Stimulated activated CD8-positive, alpha-beta memory T cell treated with anti-CD3 and anti-CD28 coated beads, Interleukin-15, amount 100 ng/mL, for 24 hours (primary cell): ENCODE measurements at places on chromosomes 6 and 20.

DNA sequence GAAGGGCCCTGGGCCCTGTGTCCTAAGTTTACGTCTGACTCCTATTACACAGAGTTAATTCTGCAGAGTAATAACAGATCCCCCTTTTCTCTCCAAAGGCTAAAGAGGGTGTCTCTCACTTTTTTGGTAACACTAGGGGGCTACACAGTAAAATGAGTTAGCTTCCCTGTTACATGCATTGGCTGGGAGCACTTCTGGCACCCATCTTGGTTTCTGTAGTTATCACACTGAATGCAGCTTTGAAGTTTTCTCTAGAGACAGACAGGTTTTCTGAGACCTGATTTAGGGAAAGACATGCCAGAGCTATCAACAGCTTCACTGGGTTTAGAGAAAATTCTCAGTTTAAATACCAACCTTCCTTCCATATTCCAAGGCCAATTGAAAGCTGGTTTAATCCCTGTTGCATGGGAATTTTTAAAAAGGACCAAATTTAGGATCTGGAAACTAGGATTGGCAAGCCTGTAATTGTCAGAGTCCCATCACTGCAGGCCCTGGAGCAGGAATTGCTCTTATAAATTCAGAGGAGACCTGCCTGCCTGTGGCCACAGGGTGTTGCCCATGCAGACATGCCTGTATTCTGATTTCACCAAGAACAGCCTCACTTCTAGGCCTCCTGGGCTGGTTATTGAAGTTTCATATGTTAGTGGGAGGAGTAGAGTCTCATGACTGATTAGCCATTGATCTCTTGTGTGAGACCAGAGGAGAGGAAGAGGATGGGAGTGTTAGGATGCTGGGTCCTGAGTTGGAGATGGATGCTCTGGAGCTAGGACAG, 29.4 kb downstream of the RNF8 start:
- DNase-seq = no peak

DNA sequence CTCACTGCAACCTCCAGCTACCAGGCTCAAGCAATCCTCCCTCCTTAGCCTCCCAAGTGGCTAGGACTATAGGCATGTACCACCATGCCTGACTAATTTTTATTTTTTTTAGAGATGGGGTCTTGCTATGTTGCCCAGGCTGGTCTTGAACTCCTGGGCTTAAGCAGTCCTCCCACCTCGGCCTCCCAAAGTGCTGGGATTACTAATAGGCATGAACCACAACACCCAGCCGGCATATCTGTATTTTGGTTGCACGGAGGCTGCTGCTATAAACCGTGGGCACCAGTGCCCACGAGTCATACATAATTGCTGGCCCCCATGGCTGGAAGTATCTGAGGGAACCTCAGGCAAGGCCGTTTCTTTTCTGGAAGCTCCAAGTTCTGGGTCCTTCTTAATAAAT, 18.3 kb upstream of the ADRM1 start:
- DNase-seq = no peak

DNA sequence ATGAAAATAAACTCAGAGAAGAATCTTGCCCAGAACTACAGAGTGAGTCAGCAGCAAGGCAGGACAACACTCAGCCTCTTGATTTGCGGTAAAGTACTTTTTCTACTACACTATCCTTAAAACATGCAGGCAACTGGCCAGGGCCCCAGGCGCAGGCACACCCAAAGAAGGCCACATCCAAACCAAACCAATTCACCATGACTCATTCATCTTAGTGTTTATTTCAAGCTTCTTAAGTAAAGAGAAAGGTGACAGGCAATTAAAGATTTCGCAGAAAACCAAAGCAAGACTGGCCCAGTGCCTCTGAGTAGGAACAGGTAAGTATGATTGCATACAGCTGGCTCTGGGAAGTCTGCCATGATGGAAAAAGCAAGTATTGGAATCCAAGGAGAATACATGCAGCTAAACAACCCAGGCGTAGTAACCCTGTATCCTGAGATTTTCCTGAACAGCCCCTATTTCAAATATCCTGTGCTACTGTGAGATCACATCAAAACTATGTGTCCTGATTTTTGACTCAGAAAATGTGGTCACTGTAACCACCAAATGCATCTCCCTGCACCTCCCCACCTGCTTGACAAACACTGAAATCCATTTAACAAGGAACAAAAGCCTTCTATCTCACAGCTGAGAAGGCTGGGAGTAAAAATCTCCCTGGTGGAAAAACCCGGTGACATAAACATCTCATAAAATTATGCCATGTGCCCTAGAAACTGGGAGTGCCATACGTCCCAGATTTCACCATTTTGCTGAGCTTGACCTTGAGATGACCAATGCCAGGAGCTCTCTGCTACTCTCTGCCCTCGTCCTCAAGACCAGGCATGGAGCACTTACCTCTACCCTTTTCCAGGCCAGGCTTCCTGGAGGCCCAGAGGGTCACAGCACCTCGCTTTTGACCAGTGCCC, 12.4 kb downstream of the WFDC3 start:
- DNase-seq = no peak

DNA sequence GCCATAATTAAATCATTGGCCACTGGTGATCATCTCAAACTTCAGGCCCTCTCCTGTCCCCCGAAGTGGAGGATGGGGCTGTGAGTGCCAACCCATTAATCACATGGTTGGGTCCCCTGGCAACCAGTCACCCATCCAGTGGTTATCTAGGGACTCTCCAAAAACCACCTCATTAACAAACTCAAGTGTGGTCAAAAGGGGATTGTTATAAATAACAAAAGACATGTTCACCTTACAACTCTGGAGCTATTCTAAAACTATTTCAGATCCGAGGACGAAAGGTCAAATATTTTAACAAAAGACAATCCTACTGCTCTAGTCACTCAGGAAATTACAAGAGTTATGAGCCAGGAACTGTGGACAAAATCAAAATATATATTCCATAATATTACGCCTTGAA, 95.5 kb upstream of the PRND start:
- no peak for DNase-seq

- DNase-seq = no peak
These were observed 9.2 kb downstream of the SCP2D1 start for GRCh38 chr20:18822832-18823231.

GRCh38 chr20:6381887-6382286, 259.1 kb upstream of the FERMT1 start:
- no peak for DNase-seq

- DNase-seq = no peak
These were observed at the start of gene TPMT for GRCh38 chr6:18154507-18155149. TPMT (minus strand) TSS chr6:18155077; CDS start chr6:18149127, 5,950 bp downstream.

- no peak for DNase-seq
These were observed 100.6 kb downstream of the DACT2 start for GRCh38 chr6:168218785-168219566.

- DNase-seq = no peak
These were observed 32.7 kb downstream of the KATNA1 start for GRCh38 chr6:149615805-149616204.

DNA sequence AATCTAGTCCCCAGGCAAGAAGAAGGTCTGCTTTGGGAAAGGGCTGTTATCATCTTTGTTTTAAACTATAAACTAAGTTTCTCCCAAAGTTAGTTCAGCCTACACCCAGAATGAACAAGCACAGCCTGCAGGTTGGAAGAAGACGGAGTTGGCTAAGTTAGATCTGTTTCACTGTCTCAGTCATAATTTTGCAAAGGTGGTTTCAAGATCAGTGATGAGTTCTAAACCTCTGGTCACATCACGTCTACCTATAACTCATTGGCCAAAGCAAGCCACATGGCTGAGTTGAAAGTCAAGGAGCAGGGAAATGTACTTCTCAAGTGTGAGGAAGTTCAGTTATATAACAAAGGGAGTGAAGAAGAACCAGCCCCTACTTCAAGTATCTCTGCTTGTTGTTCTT, 50.5 kb upstream of the ECI2 start:
- DNase-seq = no peak

DNA sequence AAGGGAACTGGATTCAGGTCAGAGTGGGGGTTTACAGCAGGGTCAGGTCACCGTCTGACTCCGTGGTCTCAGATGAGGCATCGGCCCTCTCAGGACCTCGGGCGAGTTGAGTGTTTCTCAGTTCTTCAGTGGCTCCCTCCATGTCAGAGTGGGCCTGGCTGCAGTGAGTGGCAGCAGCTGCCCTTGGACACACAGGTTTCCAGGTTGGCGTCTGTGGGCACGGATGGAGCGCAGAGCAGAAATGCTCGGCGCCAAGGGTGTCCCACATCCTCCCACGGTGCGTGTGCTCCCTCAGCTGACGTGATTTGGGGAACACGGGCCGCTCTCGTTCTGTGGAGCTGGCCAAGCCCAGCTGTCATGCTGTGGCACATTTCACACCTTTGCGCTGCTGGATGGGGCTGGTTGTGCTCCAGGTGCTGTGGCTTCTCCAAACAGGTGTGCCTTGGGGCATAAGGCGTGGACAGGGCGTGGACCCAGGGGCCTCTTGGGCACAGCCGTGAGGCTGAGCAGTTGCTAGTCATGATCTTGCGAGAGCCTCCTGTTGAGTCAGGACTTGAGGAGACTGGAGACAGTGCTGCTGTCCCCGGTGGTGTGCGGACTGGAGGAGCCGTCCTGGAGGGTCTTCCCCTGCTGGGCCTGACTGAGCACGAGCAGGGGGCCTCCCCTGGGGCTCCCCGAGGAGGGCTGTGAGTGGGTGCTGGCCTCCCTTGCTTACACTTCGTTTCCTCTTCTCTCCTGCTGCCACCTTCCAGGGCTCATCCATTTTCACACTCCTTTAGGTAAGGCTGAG, 9.5 kb upstream of the DNAJC5 start:
- DNase-seq = no peak

DNA sequence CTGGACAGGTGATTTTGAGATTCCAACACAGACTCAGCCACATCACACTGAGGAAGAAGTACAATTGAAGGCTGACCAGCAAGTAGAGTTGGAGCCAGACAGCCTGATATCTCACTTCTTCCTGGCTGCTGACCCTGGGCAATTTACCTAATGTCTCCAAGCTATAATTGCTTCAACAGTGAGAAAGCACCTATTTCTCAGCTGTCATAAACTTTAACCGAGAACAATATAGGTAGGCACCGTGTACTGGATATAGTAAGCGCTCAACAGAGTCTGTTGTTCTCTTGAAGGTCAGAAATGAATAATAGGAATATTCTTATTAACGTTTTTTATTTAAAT, 28.3 kb downstream of the STX7 start:
- DNase-seq = no peak

DNA sequence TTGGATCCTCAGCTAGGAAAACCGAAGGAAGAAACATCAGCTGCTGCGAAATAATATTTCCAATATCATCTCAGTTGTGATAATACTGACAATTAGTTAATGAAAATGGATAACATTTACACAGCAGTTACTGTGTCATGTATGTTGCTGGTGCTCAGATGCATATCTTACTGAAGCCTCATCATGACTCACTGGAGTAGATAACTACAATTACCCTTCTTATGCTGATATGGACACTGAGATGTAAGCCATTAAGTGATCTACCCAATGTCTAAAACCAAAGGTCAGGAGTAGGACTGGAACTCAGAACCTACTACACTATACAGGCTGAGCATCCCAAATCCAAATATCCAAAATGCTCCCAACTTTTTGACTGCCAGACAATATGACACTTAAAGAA, 54.7 kb upstream of the LYRM2 start:
- no peak for DNase-seq

DNA sequence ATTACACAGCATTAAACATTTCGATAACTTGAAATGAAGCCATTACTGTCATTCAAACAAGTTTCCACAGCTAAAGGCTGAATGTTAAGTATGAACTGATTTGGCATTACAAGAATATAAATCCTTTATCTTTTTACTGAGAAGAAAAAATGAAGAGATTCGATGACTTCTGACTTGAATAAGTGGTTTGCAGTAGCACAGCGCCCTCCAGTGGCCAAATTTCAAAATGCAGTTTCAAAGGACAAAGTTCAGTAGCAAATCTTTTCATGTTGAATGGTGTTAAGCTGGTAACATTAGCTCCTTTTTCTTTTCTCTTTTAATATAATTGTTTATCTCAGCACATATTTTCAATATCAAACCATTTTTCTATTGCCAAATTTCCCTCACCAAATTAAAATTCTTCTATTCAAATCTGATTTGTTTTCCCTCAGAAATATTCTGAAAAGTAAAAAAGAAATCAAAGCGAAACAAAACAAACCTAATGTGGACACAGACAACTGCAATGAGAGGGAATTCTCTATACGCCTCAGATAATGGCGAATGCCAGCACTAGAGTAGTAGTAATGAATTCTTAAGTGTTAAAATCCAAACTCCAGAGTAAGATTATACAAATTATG, 145.7 kb downstream of the BTBD9 start:
- peak; percentile 69 for DNase-seq

- no peak for DNase-seq
These were observed 750.0 kb downstream of the TBC1D32 start for GRCh38 chr6:120584111-120584760.

DNA sequence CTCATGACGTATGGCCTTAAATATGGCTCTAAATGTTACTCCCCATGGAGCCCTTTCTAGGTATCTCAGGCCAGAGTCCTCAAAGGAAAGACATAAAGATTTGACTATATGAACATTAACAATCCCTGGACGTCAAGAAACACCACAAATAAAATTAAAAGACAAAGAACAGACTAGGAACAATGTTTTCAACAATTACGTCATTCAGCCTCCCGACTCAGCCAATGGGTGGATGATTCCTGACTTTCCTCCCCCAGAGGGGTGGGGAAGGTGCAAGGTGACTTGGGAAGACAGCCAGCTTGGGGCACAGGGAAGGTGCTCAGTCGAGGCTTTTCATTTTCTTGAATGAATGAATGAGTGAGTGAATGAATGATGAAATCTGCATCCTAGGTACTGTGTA, 157.4 kb downstream of the TFAP2C start:
- no peak for DNase-seq

DNA sequence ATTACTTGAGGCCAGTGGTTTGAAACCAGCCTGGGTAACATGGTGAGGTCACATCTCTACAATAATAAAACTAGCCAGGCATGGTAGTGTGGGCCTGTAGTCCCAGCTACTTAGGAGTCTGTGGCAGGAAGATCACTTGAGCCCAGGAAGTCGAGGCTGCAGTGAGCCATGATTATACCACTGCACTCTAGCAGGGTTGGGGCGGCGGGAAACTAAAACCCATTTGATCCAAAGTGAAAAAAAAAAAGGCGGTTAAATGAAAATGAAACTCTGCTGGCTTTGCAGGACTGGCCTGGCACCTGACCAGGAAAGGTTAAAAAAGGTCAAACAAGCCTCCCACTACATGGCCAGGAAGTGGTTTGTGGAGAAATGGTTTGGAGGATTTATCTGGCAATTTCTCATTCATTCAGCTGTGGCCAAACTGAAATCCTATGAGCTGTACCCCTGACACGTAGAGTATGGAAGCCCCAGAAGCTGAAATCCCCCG, 36.6 kb downstream of the MTRES1 start:
- no peak for DNase-seq

GRCh38 chr20:47956268-47956995, 171.2 kb upstream of the SULF2 start:
- DNase-seq = no peak

- DNase-seq = no peak
These were observed 241.5 kb upstream of the RNF24 start for GRCh38 chr20:4256874-4257273.

GRCh38 chr20:21270806-21271205, 32.3 kb upstream of the XRN2 start:
- DNase-seq = no peak
